Activated CD4-positive, alpha-beta T cell treated with anti-CD3 and anti-CD28 coated beads for 4 hours (primary cell): ENCODE measurements at places on chromosomes 4 and X.

- no peak for DNase-seq
Measured at GRCh38 chrX:101659601-101660063, at the start of gene ARMCX2. Gene ARMCX2, minus strand, starts transcription at chrX:101659850. Its CDS starts 2,262 bp downstream, at chrX:101657588.

- DNase-seq: no peak
Measured at GRCh38 chr4:148735432-148736155, 293.4 kb upstream of the NR3C2 start.

DNA sequence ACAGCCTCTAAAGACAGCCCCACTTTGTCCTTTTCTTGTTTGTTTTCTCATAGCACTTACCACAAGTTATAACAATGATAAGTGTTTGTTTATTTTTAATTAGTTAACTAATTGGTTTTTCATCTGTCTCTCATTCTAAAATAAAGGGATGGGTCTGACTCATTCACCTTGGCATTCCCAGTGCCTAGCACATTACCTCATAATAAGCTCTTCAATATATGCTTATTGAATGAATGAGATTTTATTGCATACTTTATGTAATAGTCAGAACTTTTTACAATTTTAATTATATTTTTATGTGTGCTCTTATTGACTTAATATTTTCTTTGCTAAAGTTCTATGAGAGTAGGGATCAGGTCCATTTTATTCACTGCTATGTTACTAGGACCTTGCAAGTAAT is 22.8 kb upstream of the PRKG2 start:
- no peak for DNase-seq

DNA sequence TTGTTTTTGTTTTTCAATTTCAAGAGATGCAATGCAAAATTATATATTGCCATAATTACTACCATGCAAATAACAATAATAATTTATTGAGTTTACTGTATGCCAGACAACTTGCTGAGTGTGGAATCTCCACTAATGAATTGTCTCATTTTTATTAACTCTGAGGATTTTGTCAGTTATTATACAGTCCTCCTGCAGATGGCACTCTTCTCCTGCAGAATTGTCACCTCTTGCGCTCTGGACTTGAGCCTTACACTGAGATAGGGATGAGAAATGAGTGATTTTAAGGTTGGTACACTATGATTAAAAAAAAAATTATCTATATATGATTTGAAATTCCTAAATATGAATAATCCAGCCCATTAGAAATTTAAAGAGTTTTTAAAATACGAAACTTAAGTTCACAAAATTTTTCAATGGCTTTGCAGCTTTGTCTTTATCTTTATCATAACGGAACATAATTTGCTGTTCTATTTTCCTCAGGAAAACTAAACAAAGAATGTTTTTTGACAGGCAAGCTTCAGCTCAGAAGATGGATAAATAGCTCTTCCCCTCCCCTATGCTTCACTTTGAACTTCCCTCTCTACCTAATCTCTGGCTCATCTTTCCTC is 12.7 kb upstream of the PAQR3 start:
- peak; percentile 26 for DNase-seq

- no peak for DNase-seq
Measured at GRCh38 chr4:20119141-20119540, 132.6 kb upstream of the SLIT2 start.

DNA sequence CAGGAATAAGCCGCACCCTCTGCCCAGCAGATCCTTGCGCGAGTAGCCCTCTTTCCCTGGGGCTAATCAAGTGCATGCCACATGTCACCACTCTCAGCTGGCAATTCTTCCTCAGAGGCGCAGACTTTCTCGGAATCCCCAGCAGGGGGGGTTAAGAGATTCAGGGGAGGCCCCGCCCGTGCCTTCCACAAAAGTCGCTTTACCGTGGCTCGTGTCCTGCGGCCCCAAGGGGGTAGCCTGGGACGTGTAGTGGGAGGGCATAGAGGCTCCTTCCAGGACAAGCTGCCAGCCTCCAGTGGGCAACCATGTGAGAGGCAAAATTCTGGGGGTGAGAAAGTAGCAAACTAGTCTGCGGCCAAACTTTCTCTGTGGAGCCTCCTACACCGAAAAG is 652 bp downstream of the SRPX start:
- peak; percentile 3 for DNase-seq

- no peak for DNase-seq
Measured at GRCh38 chr4:154642373-154643009, 30.0 kb upstream of the FGG start.

DNA sequence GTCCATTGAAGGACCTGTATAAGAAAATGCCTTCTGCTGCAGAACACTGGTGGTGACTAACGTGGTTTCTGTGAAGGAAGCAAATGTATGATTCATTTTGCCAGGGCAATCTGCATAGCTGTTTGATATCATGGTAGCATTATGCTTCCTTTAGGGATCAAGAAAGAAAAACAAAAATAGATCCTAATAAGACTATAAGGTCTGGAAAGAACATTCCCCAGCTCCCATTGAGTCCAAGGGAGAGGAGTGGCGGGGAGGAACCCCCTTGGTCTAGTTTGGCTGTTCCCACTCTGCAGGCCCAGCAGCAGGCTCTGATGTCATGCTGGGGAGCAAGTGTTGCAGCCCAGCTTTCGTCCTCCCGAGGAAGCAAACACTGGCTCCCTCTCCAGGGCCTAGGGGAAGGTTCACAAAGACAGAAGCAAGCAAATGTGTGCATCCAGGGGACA is 154.5 kb upstream of the GALNT7 start:
- DNase-seq: no peak

DNA sequence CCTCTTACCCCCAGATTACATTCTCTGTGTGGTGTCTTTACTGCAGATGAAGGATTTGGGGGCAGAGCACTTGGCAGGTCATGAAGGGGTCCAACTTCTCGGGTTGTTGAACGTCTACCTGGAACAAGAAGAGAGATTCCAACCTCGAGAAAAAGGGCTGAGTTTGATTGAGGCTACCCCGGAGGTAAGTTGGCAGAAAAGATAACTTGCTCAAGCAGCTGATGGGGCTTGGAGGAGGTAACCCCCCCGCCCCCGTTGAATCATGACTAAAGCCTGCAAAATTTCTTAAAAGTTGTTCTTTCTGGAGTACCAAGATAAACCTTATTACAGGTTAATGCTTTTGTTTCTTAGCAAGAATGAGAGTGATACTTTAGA is 1.5 kb downstream of the CCNG2 start:
- DNase-seq: peak; percentile 14

DNA sequence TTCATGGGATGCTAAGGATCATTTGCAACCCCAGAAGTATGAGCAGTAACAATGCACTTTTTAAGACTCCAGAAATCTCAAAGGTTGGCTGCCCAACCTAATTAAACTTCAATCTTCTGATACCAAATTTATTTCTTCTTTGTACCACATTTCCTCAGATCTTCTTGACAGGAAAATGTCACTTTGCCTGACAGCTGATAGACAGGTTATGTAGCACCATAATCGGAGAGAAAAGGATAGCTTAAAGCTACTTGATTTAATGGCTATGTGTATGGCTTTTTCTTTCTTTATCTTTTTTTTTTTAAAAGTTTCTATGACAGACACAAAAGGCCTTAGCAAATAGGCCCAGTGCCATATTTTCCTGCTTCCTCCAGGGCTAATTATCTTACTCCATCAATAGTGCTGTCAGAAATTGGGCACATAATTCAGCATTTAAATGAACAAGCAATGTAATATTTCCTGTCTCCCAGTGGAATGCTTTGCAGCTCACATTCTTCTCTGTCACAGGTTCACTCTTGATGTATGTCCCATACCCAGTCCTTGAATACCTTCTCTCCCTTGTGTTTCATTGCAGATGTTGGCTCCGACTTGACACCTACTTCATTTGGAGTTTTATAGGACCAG is 795.7 kb downstream of the ADGRL3 start:
- DNase-seq: no peak

- no peak for DNase-seq
Measured at GRCh38 chrX:49712577-49712976, 16.8 kb upstream of the PAGE1 start.

DNA sequence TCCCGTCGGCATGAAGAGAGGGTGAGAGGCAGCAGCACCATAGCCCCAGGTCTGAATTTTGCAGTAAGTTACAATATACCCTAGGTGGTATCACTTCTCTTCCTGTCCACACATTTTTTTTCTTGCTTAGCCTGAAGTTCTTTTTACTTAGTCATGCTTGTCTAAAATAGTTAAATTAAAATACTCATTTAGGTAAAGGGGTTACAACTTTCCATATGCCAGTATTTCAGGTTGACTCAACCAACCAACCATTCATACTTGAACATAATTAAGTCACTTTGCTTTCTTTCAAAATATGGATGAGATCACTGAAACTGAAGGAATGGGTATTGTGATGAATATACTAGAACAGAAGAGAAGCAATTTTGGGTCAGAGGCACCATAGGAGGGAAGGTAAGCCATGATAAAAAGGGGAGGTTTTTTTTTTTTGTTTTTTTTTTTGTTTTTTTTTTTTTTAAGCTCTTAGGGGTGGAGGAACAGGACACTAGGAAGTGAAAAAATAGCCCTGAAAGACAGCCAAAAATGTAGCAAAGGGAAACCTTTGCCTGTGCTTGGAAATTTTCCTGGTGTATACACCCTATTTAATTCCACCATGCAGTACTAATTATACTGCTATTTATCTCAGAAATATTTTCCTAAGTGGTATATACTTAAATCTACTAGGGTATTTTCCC is 41.8 kb downstream of the RPS6KA3 start:
- no peak for DNase-seq

DNA sequence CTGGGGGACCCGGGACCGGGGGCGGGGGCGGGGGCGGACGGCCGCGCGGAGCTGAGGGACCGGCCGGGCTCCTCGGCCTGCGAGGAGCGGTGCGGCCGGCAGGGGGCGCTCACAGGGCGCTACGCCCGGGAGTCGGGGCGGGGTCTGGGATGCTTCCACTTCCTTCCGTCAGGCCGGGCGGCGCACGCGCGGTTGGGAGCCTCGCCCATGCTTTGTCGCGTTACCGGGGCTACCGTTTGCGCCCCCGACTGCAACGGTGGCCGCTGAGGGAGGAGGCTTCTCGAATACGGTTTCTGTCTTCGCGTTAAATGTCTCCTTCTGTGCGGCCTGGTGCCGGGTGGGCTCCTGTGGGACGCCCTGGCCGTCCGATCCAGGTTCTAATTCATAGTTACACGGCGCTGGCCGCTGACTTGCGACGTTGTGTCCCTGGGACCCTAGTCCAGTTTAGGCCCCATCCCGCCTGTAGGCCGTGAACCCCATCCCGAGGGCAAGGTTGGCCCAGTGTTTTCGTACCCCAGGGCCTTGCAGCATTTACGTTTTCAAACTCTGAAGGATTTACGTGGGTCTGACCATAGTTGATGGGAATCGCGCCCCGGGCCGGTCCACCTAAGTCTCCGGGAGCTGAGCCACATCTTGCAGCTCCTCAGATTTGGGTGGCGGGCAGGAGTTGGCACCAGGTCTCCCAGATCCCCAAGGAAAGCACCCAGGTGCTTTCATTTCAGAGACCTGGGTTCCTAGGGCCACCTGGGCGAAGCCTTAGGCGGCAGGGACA is 549 bp downstream of the MSL3 start:
- DNase-seq: peak; percentile 88

DNA sequence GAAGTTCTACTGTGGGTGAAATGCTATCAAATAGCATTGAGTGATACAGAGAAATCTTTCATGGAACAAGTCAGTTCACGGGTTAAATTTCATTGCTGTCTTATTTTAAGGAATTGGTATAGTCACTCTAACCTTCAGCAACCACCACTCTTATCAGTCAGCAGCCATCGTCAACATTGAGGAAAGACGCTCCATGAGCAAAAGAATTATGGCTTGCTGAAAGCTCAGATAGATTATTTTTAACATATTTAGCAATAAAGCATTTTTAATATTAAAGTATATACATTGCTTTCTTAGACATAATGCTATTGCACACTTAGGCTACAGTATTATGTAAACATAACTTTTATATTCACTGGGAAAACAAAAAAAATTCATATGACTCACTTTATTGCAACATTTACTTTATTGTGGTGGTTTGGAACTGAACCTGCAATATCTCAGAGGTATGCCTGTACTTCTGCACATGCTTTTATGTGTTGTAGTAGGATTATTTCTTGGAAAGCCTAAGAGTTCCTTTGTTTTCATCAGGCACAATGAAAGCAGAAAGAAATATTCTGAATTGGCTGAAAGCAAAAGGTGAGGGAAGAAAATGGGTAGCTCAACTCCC is 586.7 kb downstream of the GBA3 start:
- DNase-seq: no peak

DNA sequence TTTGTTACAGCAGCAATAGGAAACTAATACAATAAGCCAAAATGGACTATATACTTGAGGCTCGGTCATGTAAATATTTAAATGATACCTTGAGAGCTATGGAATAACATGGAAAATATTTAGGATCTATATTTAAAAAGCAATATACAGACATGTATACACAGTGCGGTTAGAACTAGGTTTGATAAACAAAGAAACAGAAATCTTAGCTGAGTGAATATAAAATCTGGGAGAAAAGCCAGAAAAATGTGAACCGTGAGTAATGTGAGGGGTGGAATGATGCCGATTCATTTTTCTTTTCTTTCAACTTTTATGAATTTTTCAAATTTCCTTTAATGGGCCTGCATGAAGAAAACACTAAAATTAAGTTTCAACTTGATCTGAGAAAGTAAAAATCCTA is 104.1 kb downstream of the ATXN3L start:
- no peak for DNase-seq

- DNase-seq: no peak
Measured at GRCh38 chrX:141924293-141924692, 20.6 kb downstream of the MAGEC1 start.
